Stimulated activated CD8-positive, alpha-beta memory T cell treated with anti-CD3 and anti-CD28 coated beads, Interleukin-7, amount 100 ng/mL, for 1 hour (primary cell): ENCODE measurements at places on chromosomes 5 and 9.

- no peak for DNase-seq
Observed at GRCh38 chr9:117919538-117919937, 215.3 kb downstream of the TLR4 start.

GRCh38 chr9:131410044-131410491 is 16.2 kb downstream of the PRRC2B start:
- no peak for DNase-seq

GRCh38 chr5:21807953-21808352 is 1045.2 kb downstream of the CDH12 start:
- DNase-seq = no peak

DNA sequence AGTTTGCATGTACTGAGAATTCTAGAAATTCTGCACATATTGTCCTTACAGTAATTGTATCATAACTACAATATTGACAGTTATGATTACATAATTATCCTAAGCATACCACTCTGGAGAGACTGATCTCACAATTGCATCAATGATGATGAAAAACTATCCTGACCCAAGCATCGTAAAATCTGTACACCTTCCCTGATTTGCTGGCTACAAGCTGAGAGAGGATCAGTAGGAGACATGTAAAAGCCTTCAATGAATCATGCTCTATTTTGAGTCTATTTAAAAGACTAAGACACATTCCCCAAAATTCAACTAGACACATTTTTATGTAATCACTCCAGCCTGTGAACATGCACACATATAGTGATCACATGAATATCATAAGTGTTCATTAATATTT is 1833.8 kb downstream of the EFNA5 start:
- DNase-seq = no peak

- DNase-seq = no peak
Observed at GRCh38 chr5:147530530-147531389, 20.9 kb upstream of the DPYSL3 start.

GRCh38 chr9:85244856-85245255 is 496.9 kb downstream of the AGTPBP1 start:
- DNase-seq = no peak

DNA sequence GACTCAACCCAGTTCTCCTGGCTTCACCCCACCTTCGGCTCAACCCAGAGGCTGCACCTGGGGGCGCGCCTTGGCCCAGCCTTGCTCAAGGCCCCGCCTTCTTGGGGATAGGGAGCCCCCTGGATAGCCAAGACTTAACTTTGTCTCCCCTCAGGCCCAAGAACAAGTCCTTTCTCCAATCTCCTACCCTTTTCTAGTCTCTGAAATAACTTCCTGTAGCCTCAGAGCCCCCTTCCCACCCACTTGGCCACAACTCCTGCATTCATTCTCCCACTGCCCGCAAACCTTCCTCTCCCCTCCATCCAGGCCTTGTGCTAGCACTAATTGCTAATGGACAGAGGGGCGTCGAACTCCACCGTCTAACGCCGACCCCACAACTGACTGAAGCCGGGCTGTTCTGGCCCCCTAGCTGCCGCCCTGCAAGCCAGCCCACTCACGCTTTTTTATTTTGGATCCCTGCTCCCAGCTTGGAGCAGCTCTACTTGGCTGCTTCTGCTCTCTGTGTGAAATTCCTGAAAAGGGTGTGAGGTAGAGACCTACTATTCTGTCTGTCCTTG is 579 bp upstream of the ASTN2 start:
- no peak for DNase-seq

DNA sequence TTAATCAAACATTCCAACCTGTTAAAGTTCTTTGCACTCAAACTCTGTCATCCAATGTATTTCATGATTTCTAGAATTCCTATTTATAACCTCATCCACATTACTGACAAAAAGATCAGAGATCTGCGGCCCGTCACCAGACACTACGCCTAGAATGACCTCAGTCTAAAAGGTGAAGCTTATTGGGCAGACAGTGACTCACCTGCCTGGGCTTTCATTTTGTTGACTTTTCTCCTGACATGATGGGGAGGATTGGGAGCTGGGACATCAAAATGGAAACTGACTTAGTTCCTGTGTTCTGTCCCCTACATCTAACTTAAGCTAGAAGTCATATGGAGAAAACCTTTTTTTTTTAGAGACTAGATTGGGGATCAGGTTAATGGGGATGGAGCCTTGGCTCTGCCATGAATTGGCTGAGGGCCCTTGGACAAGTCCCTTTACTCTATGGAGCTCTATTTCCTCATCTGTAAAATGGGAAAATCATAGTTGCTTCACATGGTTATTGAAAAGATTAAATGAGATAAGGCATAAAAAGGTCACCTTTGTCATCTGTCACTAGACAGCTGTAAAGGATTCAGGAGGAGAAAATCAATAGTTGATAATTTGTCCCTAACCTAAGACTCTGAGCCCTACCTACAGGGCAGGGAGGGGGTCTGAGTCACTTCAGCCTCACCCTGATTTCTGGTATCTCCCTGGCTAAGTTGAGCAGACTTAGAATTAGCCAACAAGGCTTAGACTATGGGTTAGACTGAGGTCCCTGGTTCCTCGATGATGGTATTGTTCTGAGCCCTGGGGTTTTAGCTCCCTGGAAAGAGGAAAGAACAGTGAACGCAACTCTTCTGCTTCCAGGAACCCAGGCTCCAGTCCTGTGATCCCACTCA is 224.8 kb upstream of the TBC1D2 start:
- DNase-seq = no peak

DNA sequence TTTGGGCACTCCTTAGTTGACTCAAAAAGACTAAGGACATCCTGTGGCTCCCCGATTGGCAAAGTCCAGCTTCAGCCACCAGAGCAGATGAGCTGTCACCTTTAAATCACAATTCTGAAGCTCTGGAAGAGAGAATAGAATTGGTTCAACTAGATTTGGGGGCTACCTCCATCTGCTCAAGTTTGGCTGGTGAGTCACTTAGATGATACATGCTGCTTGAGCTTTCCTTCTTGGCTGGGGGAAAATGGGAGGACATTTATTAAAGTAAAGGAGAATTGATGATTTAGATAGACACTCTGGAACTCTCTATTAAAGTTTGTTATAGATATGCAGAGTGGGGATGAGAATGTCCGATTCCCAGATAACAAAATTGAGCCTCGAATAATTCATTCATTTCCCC is 30.0 kb upstream of the GRIA1 start:
- no peak for DNase-seq

DNA sequence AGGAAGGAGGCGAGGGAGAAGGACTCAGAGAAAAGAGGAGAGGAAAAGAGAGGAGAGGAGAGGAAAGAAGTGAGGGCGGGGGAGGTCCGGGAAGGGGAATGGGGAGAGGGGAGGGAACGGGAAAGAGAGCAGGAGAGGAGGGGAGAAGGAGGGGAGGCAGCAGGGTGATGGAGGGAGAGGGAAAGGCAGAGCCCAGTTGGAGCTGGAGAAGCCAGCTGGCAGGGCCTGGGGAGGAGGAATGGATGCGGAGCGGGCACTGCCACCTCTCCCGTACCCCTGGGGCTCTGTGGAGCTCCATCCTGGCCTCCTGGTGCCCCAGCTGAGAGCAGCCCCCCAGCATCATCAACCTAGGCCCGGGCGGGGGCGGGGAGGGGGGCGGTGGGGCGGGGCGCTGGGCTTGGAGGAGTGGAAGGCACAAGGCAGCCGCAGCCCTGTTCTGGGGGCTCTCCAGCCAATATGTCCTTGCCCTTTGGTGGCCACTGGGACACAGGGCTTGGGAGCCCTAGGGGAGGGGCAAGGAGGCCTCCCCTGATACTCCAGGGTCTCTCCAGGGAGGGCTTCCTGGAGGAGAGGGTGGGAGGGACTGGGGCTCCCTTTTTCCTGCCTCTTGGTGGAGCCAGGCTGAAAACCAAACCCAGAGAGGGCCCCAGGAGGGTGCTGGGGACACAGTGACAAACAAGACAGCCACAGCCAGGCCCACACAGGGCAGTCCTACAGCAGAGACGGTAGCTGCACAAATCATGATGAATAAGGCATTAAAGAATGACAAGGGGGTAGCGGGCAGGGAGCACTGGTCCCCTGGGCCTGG is 123.7 kb downstream of the C9orf50 start:
- no peak for DNase-seq

DNA sequence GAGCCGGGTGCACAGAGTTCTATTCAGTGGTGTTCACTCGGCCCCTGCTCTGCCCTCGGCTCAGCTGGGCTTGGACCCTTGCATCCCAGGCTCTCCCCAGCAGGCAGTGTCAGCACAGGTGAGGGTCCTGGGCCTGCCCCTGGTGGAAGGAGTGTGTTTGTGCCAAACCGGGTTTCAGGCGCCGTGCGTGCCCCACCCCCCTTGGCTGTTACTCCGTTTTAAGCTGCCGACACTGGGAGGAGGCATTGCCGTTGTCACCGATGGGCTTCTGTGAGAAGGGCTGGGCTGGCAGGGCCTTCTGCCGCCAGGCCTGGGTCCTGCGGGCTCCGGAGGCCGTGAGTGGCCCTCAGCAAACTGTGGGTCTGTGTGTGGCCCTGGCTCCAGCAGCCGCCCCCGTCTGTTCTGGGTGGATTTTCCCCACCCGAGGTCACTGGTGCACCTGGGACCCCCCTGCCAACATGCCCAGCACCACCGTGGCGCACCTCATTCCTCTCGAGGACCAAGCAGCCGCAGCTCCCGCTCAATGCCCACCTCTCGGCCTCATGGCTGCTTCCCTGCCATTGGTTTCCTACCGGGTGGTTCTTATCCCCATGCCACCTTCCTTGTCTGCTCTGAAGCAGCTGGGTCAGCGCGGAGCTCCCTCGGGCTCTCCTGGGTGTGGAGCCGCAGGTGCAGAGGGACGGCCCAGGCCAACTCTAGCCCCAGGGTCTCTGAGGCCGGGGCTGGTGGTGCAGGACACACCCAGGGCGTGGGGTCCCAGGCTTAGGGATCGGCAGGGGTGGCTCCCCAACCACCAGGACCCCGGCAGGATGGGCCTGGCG is 44.3 kb upstream of the EXOC3 start:
- DNase-seq = no peak

DNA sequence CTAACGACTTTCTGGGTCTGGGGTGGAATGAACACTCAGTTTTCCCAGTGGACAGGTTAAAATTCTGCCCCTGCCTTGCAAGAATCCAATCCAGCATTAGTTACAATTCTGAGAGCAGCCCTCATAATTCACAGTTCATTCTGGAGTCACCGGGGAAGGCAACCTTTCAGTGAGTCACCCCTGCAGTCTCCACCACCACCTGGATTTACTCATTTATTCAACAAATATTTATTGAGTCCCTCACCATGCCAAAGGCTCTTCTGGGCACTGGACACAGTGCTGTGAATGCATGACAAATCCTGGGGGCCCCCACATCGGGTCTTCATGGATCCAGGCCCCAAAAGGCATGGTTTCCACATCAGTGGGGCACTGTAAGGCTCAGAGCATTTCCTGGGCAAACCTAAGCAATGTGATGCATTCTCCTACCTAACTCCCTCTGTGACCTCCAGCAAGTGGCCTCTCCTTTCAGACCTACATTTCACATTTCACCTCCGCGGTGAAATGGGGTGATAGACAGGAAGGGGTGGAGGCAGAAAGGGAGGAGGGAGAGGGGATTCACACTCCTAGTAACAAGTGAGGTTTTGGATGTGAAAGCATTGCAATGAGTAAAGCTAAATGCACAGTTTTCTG is 6.4 kb upstream of the MSX2 start:
- DNase-seq = no peak

GRCh38 chr9:106218427-106218826 is 524.1 kb downstream of the TMEM38B start:
- no peak for DNase-seq

DNA sequence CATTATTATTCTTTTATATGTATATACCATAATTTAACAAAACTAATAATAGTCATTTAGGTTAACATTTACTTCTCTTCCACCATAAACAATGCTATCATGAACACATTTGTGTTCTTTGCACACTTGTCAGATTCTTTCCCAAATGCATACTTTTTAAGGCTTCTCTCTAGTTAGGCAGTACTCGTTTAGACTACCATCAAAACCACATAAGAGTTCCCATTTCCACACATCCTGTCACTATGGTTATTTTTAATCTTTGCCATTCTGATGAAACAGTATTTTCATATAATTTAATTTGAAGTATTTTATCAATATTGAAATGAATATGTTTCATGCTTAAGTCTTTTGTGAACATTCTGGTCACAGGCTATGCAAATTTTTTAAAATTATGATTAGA is 15.1 kb downstream of the DROSHA start:
- DNase-seq = no peak

DNA sequence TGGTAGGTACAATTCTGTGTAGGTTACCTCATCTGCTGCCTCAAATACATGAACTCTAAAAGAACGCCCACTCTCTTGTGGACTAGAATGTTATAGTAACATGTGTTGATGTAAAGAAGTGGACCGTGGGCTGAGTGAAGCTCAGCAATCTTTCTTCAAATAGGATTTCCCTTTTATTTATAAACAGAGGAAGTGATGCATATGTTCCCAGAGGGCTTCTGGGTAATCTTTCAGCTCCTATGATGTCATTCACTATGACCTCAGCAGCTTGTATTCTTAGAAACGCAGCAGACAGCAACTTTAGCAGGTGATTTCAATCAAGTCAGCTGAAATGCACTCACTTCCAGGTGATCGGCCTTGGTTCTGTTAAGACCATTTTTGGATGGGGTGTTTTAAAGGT is 14.4 kb downstream of the F2RL2 start:
- no peak for DNase-seq

GRCh38 chr9:105138306-105138801 is 106.1 kb upstream of the SLC44A1 start:
- DNase-seq = no peak

DNA sequence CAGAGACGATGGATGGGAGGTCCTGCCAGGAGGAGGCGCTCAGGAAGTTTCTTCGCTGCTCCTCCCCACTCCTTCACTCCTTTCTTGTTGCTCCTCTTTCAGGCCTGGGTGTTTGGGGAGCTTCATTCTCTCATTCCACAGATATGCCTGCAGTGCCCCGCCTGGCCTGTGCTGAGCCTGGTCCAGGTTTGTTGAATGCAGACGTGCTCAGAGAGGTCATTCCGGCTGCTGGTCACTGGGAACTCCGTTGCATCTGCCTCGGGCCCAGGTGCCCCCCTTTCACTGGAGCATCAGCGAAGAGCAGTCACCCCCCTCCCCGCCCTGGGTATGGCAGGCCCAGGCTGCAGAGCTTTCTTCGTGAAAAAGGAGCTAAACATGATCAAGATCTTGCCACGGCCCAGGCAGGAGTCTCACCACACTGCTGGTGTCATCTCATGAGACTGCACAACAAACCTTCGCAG is 15.5 kb downstream of the SURF6 start:
- DNase-seq = no peak
